ENCODE measurements at places on chromosomes 13 and 19.

GRCh38 chr13:56713656-56714055 lies 427.1 kb upstream of the PRR20A start:
- no peak for DNase-seq

DNA sequence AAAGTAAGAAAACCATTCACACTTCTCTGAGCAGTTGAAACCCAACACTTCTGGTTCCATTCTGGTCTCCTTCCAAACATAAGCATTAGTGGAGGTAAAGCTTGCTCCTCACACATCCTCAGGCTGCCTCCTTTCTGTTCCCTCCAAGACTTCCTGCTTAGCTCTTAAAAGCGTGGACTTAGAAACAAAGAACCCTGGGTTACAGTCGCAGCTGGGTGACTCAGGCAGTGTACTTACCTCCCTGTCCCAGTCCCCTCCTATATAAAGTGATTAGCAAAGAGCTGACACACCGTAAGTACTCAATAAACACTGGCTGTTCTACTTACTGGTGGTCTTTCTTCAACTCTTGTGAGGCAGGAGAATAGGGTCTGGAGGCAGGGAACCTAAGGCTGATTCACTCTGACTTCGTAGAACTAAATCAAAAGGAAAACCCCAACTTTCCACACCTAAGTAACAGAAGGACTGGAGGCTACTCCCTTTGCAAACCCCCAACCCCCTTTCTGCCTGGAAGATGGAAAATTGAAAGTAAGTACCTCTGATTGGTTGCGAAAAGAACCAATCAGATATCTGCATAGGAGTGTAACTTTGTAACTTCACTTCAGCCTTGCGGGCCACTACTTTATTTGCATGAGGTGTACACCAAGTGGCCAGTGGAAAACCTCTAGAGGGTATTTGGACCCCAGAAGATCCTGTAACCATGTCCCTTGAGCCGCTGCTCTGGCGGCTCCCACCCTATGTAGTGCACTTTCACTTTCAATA lies 165.4 kb downstream of the SUCLA2 start:
- no peak for DNase-seq

- DNase-seq = peak; percentile 90
These were observed 386.6 kb downstream of the DIAPH3 start for GRCh38 chr13:59776924-59777690.

DNA sequence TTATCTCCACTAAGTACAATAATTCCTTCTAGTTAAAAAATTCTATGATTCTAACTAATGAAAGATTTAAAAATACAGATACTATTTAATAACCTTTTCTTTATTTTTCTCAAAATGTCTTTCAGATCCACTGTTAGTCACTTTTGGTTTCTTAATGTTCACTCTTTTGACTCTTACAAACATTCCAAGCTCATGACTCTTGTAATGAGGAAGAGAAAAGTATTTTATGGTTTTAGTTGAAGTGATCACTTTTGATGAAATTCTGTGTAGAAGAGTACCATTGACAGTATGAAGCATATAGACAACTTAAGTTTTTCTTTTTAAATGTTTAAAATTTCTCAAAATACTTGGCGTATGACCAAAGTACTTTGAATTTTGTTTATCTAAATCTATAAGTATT lies 27.8 kb downstream of the COG3 start:
- peak; percentile 80 for DNase-seq

GRCh38 chr13:51721496-51721895 lies 82.5 kb downstream of the DHRS12 start:
- no peak for DNase-seq

Measured in fibroblast of skin of back (primary cell).